ENCODE measurements at places on chromosomes 6 and 20.

GRCh38 chr20:37565134-37565811 is 37.6 kb upstream of the BLCAP start:
- DNase-seq = no peak

- no peak for DNase-seq
Measured at GRCh38 chr20:57020364-57020763, 246.1 kb downstream of the BMP7 start.

GRCh38 chr20:23662276-23662870 is 24.6 kb upstream of the CST3 start:
- no peak for DNase-seq

- no peak for DNase-seq
Measured at GRCh38 chr20:61762886-61763739, 302.6 kb downstream of the TAF4 start.

- no peak for DNase-seq
Measured at GRCh38 chr6:156618600-156619205, 158.5 kb upstream of the ARID1B start.

DNA sequence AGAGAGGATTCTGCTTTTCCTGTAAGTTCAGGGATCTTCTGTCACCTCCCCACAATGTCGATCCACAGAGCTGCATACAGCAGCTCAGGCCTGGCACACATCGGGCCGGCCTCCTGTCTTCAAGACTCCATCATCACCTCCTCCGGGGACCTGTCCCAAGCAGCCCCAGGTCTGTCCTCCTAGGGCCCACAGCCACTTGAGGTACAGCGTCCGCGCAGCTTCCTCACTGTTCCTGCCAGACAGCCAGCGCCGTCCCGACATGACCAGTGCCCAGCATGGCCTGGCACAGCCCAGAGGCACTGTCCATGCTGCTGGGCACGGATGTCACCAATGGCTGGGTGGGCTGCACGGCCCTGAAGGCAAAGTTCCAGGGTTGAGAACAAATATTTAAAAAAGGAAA is 101.6 kb downstream of the DLL1 start:
- DNase-seq = no peak

- no peak for DNase-seq
Measured at GRCh38 chr6:72386324-72386723, 235.5 kb upstream of the KCNQ5 start.

DNA sequence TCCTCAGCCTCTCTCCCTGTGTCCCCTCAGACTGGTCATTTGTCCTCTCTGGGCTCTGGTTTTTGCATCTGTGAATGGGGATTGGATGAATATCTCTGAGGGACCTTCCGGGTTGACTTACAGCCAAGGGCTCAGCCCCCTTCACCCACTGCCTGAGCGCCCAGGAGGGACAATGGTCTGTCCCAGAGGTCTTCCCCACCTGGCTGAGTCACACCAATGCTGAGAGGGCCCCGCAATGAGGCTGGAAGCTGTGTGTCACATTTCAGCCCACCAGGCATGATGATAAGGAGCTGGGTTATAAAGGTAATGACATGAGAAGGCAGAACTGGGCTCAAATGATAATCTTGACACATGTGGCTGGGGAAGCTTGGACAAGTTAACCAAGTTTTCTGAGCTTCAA is 70.5 kb downstream of the TOX2 start:
- DNase-seq = no peak

GRCh38 chr6:132490024-132490423 is 22.9 kb downstream of the STX7 start:
- no peak for DNase-seq

DNA sequence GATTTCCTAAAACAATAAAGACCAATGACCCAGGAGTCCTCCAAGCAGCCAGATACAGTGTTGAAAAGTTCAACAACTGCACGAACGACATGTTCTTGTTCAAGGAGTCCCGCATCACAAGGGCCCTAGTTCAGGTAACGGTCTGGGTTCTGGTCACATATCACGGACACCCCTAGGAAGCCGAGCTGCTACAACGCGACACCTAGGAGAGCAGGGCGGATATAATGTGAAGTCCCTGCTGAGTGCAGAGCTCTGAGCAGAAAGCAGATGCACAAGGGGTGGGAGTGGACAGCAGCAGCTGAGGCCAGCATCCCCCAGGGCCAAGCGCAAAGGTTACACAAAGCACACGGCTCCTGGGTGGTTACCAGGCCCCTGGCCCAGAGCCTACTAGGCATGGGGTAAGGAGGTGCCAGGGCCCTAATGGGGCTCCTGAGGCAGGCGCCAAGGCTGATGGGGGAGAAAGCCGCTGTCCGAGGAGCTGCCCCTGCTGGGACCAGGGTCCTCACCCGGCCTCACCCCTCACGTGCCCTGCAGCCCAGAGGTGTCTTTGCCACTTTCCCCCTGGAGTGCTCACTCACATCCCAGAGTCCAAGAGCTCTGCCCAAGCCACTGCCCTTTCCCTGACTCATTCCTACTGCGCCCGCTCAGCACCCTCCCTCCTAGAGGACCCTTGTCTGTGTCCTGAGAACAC is 8.4 kb downstream of the CST7 start:
- DNase-seq = no peak

DNA sequence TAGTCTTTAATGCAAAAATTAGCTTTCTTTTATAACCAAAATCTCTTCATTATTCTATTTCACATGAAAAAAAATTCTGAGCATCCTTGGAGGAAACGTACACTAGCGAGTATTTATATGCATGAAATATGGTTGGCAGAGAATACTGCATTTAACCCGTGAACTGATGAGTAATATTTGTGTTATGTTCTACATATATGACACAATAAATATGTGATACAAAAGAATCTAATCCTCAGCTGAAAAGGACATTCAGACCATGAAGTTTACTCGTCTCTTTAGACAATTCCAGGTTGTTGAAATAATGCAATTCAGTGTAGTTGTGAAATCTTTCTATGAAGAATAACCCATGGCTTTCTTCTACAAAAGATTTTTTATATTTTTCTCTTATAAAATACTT is 524.8 kb upstream of the MAN1A1 start:
- DNase-seq = no peak

DNA sequence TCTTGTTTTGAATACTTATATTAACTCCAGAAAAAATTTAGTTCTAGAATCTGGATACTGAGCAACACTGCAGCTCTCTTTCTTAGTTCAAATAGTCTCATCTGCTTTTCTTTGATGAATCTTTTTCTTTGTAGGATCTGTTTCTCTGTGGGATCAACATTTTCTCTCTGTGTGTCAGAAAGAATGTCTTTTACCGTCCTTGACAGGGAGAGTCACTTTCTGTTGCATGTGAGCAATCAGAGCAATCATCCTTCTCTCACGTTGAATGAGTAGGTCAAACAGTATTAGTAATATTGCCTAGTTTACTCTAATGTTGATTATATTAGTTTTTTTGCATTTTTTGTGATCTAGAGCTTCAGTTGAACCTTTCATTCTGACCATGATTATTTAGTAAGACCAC is 130.9 kb downstream of the TRMT11 start:
- DNase-seq = no peak

DNA sequence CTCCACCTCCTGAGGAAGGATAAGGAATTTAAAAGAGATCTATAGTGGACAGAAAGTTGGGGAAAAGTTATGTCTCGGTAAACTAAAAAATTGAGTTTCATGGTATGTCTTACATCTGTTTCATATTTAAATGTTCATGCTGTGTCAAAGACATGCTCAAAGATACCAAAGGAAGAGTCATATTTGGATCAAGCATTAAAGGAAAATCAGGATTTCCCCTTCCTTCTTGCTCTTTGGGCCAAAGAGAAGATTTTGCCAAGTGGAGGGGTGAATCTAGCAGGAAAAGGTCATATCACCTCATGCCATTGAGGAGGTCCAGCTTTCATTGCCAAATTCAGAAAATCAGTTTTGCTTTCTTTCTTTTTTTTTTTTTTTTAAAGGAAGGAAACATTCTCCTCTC is 192.4 kb downstream of the OGFRL1 start:
- no peak for DNase-seq

DNA sequence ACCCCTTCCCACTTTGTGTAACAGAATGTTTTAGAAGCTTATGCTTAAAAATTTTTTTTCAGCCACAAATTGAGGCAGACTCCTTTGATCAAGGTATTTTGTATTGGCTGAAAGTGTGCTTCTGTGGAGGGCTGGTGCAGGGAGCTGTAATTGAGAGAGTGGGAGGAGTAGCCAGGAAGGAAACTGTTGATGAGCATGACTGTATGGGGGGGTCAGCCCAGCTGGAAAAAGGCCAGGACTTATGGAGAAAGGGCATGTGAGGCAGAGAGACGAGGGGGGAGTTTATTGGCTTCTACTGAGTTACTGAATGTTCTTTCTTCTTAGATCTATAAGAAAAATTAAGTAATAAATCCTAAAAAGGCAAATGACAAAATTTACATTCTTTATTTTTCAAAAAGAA is 13.4 kb downstream of the RFPL4B start:
- no peak for DNase-seq

DNA sequence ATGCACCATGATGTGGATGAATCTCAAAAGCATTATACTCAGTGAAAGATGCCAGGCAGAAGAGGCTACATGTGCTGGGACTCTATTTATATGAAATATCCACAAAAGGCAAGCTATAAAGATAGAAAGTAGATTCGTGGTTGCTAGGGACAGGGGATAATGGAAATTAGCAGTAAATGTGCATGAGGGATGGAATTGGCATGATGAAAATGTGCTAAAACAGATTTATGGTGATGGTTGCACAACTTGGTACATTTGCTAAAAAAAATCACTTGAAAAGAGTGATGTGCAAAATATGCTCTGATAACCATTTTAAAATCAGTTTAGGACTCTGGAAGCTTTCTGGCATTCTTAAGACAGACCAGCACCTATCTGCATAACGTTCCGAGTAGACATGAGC is 61.6 kb downstream of the ALDH8A1 start:
- no peak for DNase-seq

GRCh38 chr6:122651604-122652003 is 41.4 kb downstream of the PKIB start:
- no peak for DNase-seq

GRCh38 chr6:47934023-47934422 is 152.2 kb downstream of the OPN5 start:
- DNase-seq = no peak

DNA sequence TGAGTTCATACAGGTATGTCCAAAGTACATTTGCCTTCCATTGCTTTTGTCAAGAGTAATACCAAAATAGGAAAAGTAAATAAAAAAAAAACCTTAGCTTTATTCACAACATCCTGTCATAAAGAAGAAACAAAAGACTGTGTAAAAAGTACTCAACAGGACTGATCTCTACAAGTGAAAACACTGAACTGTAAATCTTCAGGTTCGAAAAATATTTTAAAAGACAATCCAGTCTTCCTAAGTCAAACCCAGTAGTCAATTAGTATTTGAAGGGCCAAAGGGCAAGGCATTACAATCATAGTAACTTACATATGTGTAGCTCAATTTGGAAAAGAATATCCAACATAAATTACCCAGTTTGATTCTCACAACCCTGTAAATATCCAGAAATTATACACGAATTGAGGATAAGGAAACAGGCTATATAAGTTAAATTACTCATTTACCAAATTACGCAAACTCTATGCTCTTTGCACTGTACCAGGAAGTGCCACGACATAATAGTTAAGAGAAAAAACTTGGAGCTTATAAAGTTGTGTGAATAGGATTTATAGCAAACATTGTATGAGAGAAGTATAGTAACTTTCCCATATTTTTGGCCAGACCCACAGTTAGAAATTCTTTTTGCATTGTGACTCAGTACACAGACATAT is 21.2 kb downstream of the PTPRK start:
- DNase-seq = no peak

DNA sequence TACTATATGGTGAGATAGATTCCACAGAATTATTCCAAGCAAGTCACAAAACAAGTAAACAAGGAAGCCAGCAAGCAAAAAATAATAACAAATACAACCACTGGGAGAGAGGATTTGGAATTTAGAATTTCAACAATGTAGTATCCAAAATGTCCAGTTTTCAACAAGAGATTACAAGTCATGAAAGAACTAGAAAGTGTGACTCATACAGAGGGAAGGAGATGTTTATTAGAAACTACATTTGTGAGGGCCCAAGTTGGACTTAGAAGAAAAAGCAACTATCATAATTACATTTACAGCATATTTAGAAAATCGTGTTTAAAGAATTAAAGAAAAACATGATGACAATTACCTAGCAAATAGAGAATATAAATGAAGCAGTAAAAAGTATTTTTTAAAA is 494.6 kb upstream of the ID4 start:
- DNase-seq = no peak

GRCh38 chr6:73391675-73392074 is 3.0 kb upstream of the DDX43 start:
- no peak for DNase-seq

DNA sequence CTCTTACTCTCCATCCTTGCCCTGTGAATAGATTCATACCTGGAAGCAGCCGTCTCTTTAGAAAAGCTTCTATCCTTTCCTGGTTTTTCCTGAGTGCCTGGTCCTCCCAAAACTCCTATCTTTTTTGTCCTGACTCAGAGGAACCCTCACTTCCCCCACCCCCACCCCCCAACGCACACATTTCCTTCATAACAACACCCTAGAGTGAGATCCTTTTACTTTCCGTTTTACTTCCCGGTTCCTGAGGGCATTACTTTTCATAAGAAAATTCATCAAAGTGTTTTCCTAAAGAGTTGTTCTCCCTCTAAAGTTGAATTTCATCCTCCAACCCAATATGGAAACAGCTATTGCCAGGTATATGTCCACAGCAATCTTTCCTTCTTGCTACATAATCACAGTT is 327.0 kb downstream of the NRN1 start:
- DNase-seq = no peak

GRCh38 chr20:10565922-10566897 is 107.6 kb downstream of the JAG1 start:
- no peak for DNase-seq

DNA sequence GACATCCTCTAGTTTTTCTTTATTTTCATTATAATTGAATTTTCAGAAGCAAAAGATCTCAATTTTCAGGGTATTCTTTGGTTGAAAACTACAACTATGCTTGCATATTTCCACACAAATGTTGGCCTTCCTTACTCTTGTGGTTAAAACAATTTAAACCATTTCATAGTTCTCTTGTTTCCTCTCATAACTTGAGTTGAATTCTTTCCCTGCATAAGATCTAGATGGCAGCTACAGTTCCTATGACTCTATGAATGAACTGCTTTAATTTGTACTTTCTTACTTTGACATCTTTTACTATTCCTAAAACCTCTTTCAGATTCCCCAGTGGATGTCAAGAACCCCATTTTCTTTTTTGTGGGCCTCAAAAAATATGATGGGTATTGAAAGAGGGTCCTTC is 564.5 kb downstream of the NKAIN2 start:
- DNase-seq = no peak

GRCh38 chr20:11936157-11936556 is 18.5 kb downstream of the BTBD3 start:
- no peak for DNase-seq

DNA sequence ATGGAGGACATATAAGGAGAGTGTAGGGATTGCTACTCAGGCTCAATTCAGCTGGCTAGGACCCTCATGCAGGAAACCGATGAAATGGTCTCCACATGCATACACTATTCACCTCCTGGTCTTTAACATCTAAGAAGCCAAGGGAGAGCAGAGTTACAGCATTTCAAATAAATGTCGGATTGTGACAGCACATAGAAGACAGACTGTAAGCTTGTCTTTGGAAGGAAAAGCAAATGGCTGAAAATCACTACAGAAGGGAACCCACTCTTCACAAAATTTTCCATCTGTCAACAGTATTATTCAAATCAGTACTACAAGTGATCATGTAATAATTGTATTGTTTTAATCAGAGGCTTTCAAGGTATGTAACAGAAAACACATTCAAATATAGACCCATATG is 72.9 kb downstream of the ATG5 start:
- DNase-seq = no peak

GRCh38 chr6:20112841-20113240 is 99.4 kb downstream of the MBOAT1 start:
- DNase-seq = no peak

Data from activated CD8-positive, alpha-beta memory T cell treated with anti-CD3 and anti-CD28 coated beads for 1 hour (primary cell).